ENCODE measurements at places on chromosomes 4 and X. TPM values are rescaled to one million over a fixed set of nuclear protein-coding genes. Genes with fewer than 3 reads are reported as not detected.

- no peaks in the 10 kb centered on the region for H3K27me3 ChIP-seq
- H3K36me3 ChIP-seq: no peaks in the 10 kb centered on the region
- peak overlapping the region; percentile 96 for H3K4me3 ChIP-seq
- H3K4me1 ChIP-seq: no peaks in the 10 kb centered on the region
Observed at GRCh38 chr4:170025523-170026252, 507 bp downstream of the MFAP3L start.

DNA sequence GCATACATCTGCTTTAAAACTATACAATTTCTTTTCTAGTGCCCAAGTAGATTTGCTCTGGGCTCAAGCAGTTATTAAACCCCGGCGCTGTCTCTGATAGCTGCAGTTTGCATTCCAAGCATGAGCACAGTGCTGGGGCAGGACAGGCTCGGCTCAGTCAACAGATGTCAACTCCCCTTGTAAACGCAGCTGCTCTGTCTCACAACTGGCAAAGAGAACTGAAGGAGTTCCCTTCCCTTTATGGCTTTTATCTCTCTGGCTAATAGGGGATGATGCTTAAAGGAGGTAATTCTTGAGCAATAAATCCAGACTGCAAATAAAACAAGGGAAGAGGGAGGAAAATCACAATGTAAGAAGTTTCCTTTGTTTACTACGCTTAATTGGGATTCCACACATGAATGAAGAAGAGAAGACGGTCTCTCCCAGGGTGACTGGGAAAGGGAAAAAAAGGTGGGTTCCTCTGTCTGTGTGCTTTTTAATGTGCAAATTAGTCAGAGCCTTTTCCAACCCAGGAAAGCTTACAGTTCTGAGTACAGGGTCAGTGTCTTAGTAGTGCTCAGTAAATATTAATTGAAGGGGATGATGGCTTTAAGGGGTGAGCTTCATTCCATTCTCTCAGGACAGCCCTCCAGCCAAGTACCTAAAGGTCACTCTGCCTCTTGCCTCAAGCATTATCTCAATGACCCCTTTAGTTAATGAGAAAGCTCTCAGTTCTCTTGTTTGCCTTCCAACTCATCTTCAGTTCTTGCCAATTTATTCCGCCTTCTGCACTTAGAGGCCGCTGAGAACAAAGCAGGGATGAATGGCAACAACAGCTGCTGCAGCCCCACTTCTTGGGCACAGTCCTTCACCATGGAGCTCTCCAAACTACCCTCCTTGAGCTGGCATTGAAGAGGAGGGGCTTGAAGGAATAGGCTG lies 155.7 kb upstream of the JADE1 start:
- peak; percentile 67 for DNase-seq
- H3K4me1 ChIP-seq: peaks cover 22% of the 10 kb centered on the region
- peak overlapping the region; percentile 12 for H3K27ac ChIP-seq
- H3K36me3 ChIP-seq: no peaks in the 10 kb centered on the region
- H3K27me3 ChIP-seq: no peaks in the 10 kb centered on the region
- no peak overlapping the region for H3K4me3 ChIP-seq

GRCh38 chrX:129720741-129721140 lies 18.0 kb upstream of the XPNPEP2 start:
- no peaks in the 10 kb centered on the region for H3K27me3 ChIP-seq
- H3K27ac ChIP-seq: no peak overlapping the region
- no peak overlapping the region for H3K4me3 ChIP-seq
- H3K36me3 ChIP-seq: no peaks in the 10 kb centered on the region

DNA sequence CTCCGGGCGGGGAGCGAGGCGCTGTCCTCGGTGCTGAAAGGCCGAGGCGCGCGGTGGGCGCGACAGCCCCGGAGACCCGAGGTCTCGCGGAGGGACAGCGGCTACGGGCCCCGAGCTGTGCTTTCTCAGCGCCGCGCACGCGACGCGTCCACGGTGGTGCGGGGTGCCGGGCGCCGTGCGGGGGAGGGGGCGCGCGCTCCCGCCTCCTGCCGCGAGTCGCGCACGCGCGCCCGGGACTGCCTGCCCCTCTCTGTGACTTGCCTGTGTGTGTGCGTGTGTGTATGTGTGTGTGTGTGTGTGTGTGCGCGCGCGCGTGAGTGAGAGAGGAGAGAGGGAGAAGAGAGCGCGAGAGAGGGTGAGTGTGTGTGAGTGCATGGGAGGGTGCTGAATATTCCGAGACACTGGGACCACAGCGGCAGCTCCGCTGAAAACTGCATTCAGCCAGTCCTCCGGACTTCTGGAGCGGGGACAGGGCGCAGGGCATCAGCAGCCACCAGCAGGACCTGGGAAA lies at the start of gene GRIA2:
GRIA2 (plus strand) TSS at position 358 of the 511 bp plus-strand sequence. CDS start 315 bp downstream, outside the sequence.
- H3K27ac ChIP-seq: no peak within 1 kb of the TSS
- H3K27me3 ChIP-seq: no peaks in the 10 kb centered on the region
- H3K36me3 ChIP-seq: no peaks in the 10 kb centered on the region

GRCh38 chr4:76947369-76947768 lies 2.2 kb upstream of the SEPTIN11 start:
- H3K36me3 ChIP-seq: no peaks in the 10 kb centered on the region
- H3K27me3 ChIP-seq: no peaks in the 10 kb centered on the region
- H3K4me3 ChIP-seq: no peak overlapping the region
- no peak for DNase-seq
- H3K27ac ChIP-seq: no peak overlapping the region

DNA sequence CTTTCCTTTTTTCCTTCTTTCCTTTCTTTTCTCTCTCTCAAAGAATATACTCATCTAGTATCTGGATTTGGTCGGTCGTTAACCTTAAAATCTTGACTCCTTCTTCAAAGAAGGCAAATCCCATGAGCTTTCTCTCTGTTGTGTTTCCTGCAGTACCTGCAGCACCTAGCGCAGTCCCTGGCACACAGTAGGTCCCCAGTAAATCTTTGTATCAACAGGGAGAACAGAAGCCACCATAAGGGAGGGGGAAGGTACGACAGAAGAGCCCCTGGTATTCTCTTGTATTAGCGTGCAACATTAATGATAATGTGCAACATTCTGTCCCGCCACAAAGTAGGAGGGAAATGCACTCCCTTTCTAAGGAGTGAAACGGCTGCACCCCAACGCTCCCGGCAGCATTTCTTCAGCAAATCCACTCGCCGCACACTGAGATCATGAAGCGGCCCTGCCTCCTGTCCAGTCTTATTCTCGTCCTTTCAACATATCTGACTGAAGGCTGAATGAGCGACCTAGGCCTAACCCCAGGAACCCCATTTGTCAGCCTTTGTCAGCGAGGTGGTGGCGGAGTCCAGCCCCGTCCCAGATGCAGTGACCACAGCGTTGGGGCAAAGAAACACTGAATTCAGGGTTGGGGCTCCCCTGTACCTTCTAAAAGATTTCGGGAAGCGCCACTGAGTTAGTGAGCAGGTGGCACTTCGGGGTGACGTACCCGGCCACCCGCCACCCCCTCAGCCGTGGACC lies 133.7 kb downstream of the AMELX start:
- H3K4me3 ChIP-seq: peak overlapping the region; percentile 55
- no peaks in the 10 kb centered on the region for H3K27me3 ChIP-seq
- no peaks in the 10 kb centered on the region for H3K36me3 ChIP-seq
- DNase-seq: peak; percentile 21

GRCh38 chr4:4401036-4401435 lies 14.1 kb downstream of the NSG1 start:
- H3K36me3 ChIP-seq: no peaks in the 10 kb centered on the region
- no peak overlapping the region for H3K4me3 ChIP-seq
- peaks cover 4% of the 10 kb centered on the region for H3K4me1 ChIP-seq
- no peak for DNase-seq

DNA sequence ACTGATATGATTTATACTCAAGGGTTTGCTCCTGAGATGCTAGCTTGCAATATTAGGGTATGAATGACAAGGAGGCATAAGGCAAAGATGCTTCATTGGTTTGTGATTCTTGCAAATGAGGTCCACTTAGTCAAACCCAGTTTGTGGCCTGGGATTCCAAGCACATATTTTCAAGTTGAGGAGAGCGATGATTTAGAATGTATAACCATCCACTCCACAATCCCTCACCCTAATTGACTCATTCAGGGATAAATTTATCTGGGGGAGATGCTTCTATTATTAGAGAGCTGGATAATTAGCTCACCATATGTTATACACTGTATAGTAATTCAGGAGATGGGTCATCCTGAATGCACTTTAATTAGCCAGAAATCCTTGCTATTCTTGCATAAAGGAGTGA lies 118.3 kb upstream of the PUDP start:
- H3K4me3 ChIP-seq: no peak overlapping the region
- H3K4me1 ChIP-seq: no peaks in the 10 kb centered on the region
- H3K27me3 ChIP-seq: no peaks in the 10 kb centered on the region

DNA sequence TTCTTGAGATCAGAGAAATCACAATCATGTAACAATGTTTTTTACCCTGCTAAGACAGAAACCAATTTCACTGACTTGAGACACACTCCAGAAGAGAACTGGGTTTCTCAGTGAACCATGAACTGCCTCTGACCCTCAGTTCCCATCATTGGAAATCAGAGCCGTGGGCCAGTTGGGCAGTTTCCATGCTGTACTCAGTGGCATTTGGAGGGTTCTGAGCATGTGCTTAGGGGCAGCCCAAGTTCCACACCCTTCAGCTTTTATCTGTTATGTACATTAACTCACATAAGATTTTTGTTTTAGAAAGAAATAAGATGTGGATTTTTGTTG lies 77.9 kb downstream of the BTC start:
- H3K4me3 ChIP-seq: no peak overlapping the region
- DNase-seq: no peak

DNA sequence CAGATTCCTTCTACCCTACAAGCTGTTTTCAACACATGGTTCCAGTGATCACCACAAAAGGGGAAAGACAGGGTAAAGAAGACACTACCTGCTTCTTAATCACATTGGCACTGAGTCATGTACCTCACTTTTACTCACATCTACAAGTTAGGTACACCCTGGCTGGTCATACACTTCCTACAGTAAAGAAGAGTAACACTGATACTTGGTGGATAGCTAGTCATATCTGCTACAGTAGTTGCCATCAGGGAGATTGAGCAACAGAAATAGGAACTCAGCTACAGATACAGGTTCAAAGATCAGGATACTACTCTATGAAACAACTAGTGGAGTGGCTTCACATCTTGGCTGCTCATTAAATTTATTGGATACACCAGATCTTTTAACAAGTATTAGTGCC lies 105.4 kb upstream of the DIAPH2 start:
- no peaks in the 10 kb centered on the region for H3K27me3 ChIP-seq
- no peaks in the 10 kb centered on the region for H3K36me3 ChIP-seq
- H3K4me3 ChIP-seq: no peak overlapping the region
- no peak for DNase-seq

GRCh38 chr4:60724623-60725022 lies 475.5 kb upstream of the ADGRL3 start:
- no peak for DNase-seq
- no peaks in the 10 kb centered on the region for H3K4me1 ChIP-seq
- no peak overlapping the region for H3K4me3 ChIP-seq

GRCh38 chrX:17187136-17187756 lies 187.8 kb upstream of the NHS start:
- DNase-seq: no peak
- no peaks in the 10 kb centered on the region for H3K4me1 ChIP-seq
- no peaks in the 10 kb centered on the region for H3K36me3 ChIP-seq
- no peaks in the 10 kb centered on the region for H3K27me3 ChIP-seq
- no peak overlapping the region for H3K27ac ChIP-seq

DNA sequence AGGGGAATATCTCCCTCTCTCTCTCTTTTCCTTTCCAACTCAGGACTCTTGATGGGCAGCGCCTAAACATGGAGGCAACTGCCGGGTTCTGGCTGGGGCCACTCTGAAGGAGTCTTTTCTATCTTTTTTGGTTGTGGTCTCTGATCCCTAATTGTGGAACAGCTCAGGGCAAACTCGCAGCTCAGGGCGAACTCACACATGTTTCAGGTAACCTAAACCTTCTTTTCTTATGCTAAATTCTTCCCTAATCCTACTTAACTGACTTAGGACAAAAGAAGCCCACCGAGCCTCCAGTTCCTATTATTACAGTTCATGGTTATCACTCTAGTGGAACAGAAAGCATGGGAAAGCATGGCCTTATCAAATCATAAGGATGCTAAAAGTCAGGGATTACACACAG lies 21.3 kb downstream of the ETDA start:
- no peaks in the 10 kb centered on the region for H3K27me3 ChIP-seq
- no peak overlapping the region for H3K27ac ChIP-seq
- H3K4me3 ChIP-seq: no peak overlapping the region
- H3K36me3 ChIP-seq: no peaks in the 10 kb centered on the region
- DNase-seq: no peak

- H3K27me3 ChIP-seq: no peaks in the 10 kb centered on the region
- H3K4me3 ChIP-seq: no peak overlapping the region
- H3K36me3 ChIP-seq: no peaks in the 10 kb centered on the region
Observed at GRCh38 chrX:18129690-18130089, 91.0 kb downstream of the BEND2 start.

- H3K36me3 ChIP-seq: no peaks in the 10 kb centered on the region
- H3K4me1 ChIP-seq: no peaks in the 10 kb centered on the region
- H3K27ac ChIP-seq: no peak overlapping the region
- no peaks in the 10 kb centered on the region for H3K27me3 ChIP-seq
- no peak for DNase-seq
Observed at GRCh38 chrX:124215786-124216185, 116.7 kb upstream of the TEX13D start.

- no peaks in the 10 kb centered on the region for H3K4me1 ChIP-seq
- no peak for DNase-seq
Observed at GRCh38 chr4:150768497-150768896, 186.5 kb downstream of the MAB21L2 start.

GRCh38 chr4:41369680-41370079 lies 113.0 kb downstream of the UCHL1 start:
- no peaks in the 10 kb centered on the region for H3K36me3 ChIP-seq
- H3K27me3 ChIP-seq: no peaks in the 10 kb centered on the region
- H3K27ac ChIP-seq: no peak overlapping the region
- H3K4me3 ChIP-seq: no peak overlapping the region

DNA sequence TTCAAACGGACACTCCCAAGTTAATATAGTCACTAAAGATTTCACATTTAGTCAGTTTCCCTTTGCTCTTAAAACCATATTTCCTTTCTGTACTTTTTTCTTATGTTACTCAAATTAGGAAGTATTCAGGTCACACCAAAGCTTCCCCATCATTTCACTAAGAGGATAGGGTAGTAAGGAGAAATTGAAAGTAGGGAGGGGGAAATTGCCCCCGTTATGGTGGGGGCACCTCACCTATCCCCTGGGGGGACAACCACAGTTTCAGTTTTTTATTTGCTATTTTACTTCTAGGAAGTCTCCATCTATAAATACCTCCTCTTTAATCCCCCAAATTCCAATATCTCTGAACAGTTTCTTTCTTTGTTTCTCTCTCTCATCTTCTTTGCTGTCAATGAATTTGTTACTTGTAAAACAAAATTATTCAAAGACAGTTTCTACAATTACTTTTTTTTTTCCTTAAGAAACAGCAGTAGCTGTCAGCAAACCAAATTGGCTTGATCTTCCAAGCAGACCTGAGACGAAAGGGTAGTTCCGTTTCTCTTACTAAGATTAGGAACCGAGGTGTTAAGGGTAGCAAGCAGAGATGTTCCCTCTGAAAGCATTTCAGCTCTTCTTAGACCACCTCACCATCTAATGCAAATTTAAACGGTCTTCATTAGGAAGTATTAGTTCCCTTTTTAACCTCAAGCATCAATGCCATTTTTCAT lies 160.2 kb upstream of the KLF3 start:
- no peak overlapping the region for H3K4me3 ChIP-seq
- no peak overlapping the region for H3K27ac ChIP-seq
- H3K36me3 ChIP-seq: no peaks in the 10 kb centered on the region
- no peaks in the 10 kb centered on the region for H3K27me3 ChIP-seq
- DNase-seq: no peak
- H3K4me1 ChIP-seq: no peaks in the 10 kb centered on the region

BEX5 gene
- 20.7 TPM for total RNA-seq

PPEF2 gene
- 0.50 TPM for total RNA-seq

MAGED4 gene
- total RNA-seq: 20.3 TPM

HSFX1 gene
- 9.8 TPM for total RNA-seq

SOD3 gene
- total RNA-seq: 354 TPM

TRIML2 gene
- total RNA-seq: 4.8 TPM

PHKA1 gene
- total RNA-seq: 13.1 TPM

USP17L15 gene
- not detected for total RNA-seq

DMRTC1 gene
- total RNA-seq: 1.9 TPM

All from testis (tissue), 5 donors.